Effector CD4-positive, alpha-beta T cell (primary cell): ENCODE measurements at places on chromosomes 6 and 20.

DNA sequence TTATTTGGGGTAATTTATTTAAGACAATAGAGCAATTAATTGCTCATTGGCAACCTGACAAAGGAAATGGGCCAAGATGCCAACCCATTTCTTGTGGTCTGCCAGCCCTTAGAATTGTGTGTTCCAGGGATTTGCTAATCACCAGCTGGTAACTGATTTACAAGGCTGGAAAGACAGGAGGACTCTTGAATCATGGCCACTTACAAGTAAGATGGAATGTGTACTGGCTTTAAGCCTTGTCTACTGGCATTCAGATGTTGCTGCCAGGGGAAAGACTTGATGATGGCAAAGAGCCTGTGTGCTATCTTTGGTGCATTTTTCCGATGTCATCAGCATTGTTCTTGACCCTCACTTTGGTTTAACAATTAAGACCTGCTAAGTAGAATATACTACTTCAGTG is 91.0 kb downstream of the BCKDHB start:
- DNase-seq: no peak

DNA sequence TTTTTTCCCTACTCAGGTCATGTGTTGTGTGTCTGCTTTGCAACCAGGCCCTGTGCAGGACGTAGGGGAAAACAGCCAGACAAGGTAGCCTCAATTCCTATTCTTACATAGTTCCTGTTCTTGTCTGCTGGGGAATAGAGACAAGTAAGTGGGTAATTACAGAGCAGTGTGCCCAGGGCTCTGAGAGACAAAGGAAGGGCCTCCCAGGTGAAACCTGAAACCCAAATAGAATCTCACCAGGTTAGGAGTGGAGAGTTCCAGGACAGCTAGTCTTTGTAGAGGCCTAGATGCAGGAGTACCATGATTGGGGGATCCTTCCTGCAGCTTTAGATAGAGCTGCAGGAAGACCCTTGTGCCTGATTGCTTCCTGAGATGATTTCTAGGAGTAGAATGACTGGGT is 48.4 kb downstream of the DHX35 start:
- DNase-seq: no peak

- DNase-seq: no peak
Measured at GRCh38 chr6:73817253-73817652, 121.2 kb downstream of the CD109 start.

DNA sequence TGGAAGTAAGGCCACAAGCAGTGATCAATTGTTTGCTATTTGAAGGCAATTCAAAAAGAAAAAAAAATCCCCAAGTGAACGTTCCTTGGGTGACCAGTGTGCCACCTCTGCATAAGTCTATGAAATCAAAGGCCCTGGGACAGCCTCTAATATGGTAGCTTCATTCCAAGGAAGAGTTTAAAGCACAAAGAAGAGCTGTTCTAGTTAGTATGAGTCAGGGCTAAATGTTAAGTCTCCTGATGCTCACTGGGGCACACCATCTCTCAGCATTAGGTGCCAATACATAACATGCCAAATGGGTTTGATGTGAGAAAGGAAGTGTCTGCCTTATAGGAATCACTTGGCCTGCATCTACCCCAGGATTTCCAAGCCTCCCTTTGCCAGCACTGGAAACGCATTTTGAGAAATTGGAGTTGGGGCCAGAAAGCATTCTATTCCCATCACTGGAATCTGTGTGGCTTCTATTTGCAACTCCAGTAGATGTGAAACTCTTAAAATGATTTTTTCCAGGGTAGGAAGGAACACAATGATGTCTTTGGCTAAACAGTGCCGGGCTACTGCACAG is 13.0 kb downstream of the UNC5CL start:
- DNase-seq: no peak

DNA sequence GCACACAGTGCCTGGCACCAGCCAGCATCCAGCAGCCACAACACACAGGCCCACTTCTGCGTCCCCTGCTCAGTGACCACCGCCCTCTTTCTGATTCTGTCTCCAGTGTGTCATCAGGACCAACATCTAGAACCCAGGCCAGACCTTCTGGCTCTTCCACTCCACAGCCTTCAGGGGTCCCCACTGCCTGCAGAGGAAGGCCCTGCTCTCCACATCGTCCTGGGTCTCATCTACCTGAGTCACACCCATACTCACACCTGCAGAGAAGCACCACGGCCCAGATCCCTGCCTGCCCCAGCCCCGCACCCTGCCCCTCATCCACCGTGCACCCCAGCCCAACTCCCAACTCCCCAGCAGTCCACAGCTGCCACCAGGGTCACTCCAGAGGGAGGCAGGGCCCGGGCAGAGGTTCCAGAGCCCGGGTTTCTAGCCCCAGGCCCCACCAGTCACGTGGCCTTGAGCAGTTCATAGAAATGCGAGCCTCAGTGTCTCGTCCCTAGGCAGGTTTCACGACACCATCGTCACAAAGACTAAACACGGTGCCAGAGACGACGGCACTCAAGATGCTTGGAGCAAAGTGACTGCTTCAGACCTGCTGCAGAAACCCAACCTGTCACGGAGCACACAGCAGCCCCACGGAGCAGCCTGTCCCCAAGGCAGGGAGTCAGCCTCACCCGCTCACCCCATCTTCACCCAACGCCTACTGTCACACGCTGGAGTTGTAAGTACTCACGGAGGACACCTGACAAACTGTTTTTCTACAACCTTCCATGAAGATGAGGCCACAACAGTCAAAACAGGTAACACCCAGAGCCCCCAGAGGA is 16.1 kb downstream of the TAF4 start:
- no peak for DNase-seq

DNA sequence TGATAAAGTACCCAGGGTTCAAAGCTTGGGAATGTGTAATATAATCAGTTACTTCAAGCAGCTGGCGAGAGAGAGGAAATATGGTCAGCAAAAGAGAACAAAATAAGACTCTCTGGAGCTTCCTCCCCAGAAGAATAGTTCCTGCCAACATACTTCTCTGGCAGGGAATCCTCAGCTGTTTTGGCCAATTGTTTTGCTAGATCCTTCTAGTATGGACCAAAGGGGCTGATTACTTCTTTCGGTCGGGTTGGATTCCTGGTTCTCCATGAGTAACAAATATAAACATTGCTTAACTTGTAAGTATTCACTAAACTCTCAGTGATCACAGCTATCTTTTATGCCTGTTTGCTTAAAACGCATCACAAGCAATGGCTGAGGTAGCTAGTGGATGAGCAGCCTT is 31.4 kb upstream of the FBXO9 start:
- DNase-seq: no peak

DNA sequence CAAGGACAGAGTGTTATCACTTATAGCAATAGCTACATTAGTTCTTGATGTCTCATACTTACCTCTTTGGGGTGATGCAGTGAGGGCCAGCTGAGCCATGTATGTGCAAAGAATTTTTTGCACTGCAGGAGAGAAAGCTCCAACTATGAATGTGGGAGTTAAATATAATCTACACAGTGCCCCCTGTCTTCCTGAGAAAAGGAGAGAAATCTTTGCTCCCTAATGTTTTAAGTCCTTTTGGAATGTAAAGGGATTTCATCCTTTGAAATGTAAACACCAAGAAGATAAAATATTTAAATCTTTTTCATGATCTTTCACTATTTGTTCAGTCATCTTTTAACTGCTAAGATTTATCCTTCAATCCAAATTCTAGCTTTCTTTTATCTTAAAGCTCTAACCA is 822.1 kb downstream of the TENT5A start:
- no peak for DNase-seq

DNA sequence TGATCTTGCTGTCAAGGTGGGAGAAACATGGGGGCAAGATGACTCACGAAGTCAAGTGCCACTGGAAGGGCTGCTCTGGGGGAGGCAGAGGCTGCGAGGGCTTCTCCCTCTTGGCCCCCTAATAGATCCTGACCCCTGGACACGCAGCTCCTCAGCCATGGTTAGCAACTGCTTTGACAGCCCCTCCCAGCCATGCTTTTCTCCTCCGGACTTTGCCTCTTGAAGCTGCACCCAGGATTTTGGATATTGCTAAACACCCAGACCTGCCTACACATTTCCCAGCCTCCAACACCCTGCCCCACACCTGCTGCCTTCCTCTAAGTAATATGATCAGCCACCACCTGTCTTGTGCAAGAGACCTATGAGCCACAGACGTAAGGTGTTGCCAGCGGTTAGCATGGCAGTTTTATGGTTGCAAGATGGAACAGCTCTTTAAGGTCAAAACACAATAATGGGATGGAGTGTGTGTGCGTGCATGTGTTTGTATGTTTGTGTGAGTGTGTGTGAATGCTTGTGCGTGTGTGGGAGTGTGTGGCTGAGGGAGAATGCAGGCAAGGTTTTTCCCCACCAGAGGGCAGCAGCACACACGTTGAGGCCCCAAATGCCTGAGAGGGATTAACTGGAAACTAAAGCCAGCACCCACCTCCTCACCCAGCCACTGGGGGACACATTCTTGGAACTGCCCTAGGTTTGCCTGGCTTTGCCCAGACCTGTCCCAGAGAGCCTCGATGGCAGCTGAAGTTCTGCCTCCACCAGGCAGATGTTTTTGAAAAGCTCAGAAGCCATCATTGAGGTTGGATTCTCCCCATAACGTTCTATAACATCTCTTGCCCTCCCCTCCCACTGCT is 2.5 kb downstream of the IP6K3 start:
- DNase-seq: peak; percentile 60

DNA sequence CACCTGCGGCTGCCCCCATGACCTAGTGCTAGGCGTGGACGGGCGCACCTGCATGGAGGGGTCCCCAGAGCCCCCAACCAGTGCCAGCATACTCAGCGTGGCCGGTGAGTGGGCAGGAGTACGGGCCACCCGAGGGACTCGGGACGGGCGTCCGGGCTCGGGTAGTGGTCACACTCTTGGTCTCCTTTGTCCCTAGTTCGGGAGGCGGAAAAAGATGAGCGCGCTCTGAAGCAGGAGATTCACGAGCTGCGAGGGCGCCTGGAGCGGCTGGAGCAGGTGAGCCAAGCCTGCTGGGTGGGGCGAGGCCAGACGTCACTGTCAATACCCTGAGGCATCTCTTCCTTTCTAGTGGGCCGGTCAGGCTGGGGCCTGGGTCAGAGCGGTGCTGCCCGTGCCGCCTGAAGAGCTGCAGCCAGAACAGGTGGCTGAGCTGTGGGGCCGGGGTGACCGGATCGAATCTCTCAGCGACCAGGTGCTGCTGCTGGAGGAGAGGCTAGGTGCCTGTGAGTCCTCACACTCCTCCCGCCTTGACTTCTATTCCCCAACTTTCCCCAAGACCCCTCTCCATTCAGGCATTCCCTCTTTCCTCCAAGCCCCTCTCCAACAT is 2.9 kb downstream of the EGFL8 start:
- no peak for DNase-seq

- DNase-seq: peak; percentile 90
Measured at GRCh38 chr20:62861726-62862336, at the start of gene TCFL5. TCFL5 (minus strand) TSS chr20:62861822; CDS start chr20:62861670, 152 bp downstream.

DNA sequence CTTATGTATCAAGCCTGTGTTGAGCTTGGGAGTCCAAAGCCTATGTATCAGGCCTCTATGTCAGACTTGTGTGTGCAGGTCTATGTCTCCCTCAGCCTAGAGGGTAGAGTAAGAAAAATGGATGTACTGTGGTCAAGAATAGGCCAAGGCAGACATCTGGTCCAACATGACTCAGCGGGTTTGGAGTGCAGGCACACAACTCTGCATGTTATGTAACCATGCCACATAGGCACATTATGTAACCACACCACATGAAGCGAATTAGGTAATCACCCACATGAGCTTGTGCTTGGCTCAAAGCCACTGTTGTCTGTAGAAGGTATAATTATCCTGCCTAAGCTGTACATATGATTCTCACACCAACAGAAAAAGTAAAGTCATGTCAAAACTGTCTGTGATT is 1190.5 kb upstream of the EYS start:
- DNase-seq: no peak

- DNase-seq: no peak
Measured at GRCh38 chr6:107611094-107611810, 121.3 kb downstream of the SOBP start.

GRCh38 chr6:160110586-160111123 is 11.0 kb upstream of the SLC22A1 start:
- DNase-seq: no peak

GRCh38 chr20:4176187-4176586 is 160.8 kb upstream of the RNF24 start:
- DNase-seq: no peak

DNA sequence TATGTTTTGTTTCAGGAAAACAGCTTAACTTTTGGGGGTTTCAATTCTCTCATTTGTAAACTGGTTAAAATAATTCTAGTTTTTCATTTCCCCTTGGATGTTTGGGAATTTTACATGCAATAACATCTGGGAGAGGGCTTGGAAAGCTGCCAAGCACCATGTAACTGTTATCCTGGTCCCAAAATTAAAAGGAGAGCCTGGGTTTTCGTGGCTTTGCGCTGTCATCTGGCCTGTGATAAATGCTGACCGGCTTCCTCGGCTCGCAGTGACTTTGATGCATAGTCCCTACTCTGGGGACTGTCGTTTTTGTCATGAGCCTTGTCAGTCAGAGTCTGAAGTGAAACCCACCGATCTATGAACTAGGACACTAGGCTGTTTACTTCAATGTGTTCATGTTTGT is 12.2 kb downstream of the SLC35F1 start:
- no peak for DNase-seq

GRCh38 chr6:43013097-43013842 is 476 bp downstream of the MEA1 start:
- DNase-seq: no peak

DNA sequence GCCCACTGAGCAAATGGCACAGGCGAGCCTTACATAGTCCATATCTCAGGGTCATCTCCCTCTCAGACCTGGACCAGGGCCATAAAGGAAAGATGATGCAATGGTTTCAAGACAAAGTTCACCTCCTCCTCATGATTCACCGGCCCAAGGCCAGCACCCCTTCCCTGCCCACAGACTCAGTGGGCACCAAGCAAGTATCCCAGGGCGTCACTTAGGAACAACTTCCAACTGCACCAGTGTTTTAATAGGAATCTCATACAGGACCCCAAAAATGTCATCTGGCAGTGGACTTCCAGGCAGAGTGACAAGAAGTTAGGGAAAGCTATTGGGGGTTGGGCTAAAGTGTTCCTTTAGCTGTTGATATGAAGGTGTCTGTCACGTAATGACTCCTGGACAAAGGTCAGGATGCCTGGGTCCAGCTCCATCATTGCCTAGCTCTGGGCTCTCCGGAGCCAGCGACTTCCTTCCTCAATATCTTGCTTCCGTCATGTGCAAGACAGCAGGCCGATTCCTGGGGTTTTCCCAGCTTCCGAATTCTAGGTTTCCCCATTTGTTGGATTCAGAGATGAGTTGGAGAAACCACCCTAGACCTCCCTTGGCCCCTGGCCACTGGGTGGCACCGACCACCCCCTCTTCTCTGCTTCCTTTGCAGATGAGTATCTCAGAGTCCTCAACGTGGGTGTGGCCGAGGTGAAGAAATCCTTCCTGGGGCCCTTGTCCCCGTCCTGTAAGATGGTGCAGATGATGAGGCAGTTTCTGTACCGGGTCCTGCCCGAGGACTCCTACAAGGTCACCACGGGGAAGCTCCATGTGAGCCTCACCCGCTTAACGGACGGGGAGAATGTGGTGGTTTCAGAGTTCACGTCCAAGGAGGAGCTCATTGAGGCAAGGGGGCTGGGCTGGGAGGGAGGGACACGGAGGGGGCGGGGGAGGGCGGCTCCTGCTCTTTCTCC is 21.1 kb downstream of the PNPLA1 start:
- DNase-seq: no peak
